Effector CD8-positive, alpha-beta T cell (primary cell): ENCODE measurements at places on chromosomes 12 and 14.

DNA sequence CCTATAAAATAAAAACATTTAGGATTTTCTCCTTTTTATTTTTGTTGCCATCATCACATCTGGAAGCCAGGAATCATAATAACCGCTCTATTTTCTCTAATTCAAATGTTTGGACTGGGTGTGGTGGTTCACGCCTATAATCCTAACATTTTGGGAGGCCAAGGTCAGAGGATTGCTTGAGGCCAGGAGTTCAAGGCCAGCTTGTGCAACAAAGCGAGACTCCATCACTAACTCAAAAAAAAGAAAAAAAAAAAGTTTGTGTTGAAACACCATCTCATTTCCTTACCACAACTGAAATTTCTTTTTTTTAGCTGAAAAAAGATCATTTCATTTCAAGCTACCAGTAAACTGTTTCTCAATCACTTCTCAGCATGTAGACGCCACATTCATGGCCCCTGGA, 8.8 kb upstream of the BAZ1A start:
- no peak for DNase-seq

DNA sequence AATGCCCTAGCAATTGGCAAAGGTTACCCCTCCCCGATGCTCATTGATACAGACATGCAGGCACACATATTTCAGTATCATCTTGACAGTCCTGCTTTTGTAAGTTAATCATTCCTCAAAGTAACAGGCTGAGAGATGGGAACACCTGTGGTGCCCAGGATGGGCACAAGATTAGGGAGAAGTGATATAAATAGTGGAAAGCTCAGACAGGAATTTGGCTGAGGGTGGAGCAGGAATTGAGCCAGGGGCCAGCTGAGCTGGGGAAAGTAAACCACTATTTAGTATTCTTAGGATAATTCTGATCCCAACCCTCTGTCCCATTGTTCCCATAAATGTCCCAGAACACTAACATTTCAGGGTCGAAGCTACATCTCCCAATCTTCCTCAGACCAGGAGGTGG, 38.3 kb downstream of the DAO start:
- DNase-seq, result no peak

- no peak for DNase-seq
Observed at GRCh38 chr12:51392556-51393237, 1.5 kb upstream of the GALNT6 start.

- no peak for DNase-seq
Observed at GRCh38 chr14:78593949-78594348, 423.8 kb downstream of the NRXN3 start.

DNA sequence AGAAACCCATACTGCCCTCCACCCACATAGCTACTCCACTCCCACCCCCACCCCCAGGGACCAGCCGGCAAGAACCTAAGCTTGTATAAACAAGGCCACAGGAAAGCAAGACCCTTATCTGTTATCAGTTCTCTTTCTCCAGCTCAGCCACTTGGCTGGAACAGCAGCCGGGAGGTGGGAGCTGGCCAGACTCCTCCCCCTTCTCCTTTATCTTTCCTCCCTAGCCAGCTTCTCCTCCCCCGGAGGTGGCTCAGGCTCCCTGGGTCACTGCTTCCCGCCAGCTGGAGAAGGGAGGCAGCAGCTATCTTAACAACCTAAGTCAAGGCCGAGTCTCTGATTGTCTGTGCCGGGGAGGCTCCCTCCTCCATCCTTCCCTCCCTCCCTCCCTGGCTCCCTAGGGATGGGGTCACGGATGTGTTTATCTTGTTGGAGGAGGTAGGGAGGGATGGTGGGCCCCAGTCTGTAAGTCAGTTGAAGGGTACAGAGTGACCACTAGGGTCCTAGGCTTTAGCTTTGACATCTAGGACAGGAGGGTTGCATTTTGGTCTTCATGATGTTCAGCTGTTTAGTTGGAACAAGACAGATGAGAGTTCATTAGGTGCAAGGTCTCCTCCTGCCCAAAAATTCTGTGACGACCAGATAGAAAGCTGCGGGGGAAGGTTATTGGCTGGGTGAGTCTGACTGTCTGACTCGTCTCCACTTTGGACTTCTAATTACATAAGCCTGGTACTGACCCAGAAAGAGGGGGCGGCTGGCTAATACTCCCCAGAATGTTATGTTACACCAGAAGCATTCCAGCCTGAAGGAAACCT, 29.7 kb downstream of the ZFP36L1 start:
- DNase-seq, result no peak
